CD8-positive, alpha-beta T cell (primary cell): ENCODE measurements at places on chromosomes 1 and 21.

DNA sequence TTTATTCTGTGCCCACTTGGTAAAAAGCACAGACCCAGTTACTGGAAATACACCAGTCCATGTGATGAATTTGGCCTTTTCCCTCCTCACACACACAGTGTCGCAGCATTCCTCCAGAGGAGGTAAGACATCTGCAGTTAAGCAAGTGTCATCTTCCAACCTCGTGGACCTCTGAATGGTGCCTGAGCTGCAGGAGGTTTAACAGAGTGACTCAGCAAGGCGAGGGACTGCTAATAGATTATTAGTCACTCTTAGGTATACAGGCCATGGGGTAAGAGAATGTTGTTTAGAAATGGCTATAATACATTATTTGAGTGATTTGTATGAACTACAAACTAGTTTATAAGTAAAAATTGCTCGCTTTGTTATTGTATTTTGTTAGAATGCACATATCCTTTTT is 8.6 kb upstream of the LRRC8B start:
- DNase-seq: no peak

DNA sequence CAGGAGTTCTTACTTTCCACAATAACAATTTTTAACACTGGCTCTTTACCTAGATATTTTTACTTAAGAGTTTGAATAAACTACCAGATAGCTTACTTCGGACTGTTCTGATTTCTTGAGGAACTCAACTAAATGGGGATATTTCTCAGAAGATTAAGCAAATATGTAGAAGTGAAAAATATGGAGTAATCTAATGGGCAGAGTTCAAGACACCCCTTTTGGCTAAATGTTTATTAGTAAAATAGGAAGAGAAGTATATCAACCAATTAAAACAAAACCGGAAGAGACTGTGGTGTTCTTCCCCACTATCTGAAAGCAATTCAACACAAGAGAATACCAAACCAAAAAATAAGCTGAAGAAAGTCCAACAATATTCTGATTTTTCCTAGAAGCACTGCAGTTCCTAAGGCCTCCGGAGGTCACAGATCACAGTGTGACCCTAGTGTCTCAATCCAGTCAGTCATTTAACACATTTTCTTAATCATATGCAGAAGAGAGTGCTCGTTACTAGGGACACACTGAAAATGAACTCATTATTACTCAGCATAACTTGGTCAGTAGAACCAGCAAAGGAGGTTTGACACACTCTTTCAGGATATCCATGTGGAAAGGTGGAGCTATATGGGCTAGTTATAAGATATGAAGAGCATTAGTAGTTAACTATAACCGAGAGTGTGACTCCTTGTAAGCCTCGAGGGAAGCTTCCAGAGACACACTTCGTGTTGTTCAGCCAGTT is 5.2 kb downstream of the SIPA1L2 start:
- no peak for DNase-seq

- DNase-seq: no peak
Observed at GRCh38 chr1:234665975-234666605, 56.1 kb upstream of the IRF2BP2 start.

DNA sequence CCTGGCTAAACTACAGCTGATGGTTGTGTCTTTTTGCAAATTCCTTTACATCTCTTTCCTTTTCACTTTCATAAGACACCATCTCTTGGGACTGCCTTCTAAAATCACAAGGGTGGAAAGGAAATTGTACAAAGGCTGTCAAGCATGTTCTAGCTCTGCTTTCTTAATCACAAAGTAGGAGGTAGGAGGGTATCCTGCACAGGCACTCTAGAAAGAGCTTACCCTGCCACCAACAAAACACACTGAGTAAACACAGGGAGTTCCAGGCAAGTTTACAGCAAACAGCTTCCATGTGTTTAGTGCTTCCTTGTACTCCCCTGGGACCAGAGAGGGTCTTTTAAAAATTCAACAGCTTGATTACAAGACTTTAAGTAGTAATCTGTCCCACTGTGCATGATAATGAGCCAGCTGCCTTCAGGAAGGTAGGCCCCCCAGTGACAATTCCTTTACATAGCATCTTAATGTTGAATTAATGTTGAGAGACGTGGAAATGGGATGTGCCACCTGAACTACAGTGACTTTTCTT is 2.4 kb downstream of the PLPP3 start:
- DNase-seq: no peak

DNA sequence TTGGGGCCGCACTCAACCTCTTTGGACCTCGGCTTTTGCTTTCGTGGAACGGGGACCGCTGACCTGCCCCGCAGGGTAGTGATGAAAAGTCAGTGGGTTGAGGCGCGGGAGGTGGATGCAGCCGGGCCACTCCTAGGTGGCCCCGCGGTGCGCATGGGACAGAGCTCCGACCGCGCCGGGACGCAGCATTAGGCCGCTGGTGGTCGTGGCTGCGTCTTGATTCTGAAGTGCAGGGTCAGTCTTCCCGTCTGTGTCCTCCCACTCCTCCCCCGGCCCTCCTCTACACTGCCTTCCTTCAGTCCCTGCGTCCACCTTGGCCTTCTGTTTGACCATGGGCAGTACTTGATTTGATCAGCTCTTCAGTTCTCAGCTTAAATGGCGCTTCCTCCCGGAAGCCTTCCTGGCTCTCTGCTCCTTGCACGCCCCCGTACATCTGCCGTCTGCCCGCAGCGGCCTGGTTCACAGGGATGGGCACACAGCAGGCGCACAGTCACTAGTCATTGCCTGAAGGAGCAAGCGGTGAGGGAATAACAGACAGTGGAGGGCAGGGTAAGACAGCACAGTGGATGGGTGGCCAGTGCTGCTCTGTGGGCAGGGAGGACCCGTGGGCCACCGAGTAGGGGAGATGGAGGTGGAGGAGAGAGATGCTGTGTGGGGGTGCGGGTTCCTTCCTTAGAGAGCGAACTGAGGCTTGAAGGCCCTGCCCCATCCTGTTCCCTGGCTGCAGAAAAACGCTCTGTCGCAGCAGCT is 633 bp downstream of the THEMIS2 start:
- DNase-seq: no peak

DNA sequence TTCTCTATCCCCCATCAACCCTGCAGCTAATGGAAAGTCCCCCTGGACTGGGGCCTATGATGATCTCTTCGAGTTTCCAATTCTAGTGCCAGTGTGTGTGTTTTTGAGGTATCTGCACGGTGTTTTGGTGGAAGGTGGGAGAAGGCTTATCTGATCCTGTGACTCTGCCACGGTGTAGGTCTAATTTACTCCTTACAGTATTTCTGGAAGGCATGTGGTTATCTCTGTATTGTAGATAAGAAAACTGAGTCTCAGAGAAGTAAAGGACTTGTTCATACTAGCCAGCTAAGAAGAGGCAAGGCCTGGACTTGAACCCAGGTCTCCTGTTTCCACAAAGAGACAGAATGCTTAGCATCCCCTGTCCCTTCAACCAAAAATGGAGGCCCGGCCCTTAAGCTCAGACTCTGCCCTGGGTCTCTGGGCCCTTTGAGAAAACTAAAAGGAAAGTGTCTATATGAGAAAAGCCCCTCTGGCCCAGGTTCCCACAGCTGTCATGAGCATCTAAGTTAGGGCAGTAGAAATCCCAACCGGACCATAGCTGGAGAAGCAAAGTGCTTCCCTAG is 20.3 kb downstream of the RIMS3 start:
- DNase-seq: no peak

GRCh38 chr1:31734582-31735107 is 29.5 kb downstream of the ADGRB2 start:
- no peak for DNase-seq

DNA sequence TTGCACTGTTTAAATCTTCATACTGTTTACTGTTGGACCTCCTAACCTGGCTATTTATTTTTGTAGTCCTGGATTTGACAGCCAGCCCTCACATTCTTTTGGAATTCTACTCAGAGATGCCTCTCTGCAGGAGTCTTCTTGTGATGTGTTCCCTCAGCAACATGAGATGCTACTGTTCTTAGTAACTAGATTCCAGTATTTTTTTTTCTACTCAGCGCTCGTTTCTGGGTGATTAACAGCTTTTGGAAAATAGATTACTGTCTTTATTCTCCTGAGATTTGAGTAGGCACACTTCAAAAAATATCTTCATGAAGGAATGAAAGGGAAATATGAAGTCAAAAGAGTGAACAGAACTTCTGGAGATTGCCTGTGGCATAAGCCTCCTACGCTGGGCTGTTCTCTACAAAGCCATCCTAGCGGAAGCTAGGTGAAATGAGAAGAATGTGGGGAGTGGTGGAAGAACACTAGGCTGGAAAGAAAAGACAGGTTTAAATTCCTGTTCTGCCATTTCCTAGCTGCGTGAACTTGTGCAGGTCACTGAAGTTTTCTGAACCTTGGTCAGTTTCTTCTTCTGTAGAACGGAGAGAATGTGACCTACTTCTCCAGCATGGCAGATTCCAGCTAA is 75.9 kb downstream of the LRRC8C start:
- DNase-seq: no peak

- DNase-seq: no peak
Observed at GRCh38 chr21:41497008-41497407, 10.9 kb downstream of the TMPRSS2 start.

DNA sequence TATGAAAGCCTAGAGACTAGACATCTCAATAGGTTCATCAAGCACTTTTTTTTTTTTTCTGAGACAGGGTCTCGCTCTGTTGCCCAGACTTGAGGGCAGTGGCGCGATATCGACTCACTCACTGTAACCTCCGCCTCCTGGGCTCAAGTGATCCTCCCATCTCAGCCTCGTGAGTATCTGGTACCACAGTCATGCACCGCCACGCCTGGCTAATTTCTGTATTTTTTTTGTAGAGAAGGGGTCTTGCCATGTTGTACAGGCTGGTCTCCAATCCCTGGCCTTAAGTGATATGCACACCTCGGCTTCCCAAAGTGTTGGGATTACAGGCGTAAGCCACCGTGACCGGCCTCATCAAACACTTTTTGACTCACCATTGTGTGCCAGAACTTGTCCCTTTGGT is 613 bp upstream of the GPATCH4 start:
- DNase-seq: no peak

DNA sequence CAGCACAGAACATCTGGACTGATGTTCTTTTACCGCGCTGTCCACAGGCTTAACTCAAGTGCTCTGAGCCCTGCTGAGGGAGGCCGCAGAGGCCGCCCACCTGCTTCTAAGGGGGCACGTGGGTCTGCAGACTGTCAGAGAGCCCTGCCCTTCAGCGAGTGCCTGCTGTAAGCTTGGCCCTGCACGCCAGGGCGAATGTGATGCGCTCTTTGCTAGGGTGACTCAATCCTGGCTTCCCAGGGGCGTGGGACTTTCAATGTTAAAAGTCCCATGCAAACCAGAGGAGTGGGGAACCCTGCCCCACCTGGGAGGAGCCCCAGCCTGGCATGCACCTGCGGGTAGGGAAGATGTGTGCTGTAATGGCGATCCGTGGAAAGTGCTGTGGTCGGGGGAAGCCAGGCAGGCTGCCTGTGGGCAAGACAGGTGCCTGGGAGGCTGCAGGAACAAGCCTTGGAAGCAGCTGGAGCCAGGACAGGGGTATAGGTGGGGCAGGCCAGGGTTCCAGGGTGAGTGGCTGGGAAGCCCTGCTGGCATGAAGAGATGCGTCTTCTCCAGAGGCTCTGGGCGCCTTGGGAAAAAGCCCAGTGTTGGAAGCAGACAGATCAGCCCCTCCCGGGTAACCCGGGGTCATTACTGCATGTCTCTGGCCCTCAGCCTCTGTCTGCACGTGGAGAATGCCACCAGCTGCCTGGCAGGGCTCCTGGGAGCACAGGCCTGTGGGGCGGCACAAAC is 594 bp upstream of the PANK4 start:
- DNase-seq: no peak

- DNase-seq: peak; percentile 48
Observed at GRCh38 chr21:28745131-28746016, 247.3 kb downstream of the LTN1 start.

GRCh38 chr1:156498432-156499193 is 2.0 kb downstream of the MEF2D start:
- DNase-seq: no peak

DNA sequence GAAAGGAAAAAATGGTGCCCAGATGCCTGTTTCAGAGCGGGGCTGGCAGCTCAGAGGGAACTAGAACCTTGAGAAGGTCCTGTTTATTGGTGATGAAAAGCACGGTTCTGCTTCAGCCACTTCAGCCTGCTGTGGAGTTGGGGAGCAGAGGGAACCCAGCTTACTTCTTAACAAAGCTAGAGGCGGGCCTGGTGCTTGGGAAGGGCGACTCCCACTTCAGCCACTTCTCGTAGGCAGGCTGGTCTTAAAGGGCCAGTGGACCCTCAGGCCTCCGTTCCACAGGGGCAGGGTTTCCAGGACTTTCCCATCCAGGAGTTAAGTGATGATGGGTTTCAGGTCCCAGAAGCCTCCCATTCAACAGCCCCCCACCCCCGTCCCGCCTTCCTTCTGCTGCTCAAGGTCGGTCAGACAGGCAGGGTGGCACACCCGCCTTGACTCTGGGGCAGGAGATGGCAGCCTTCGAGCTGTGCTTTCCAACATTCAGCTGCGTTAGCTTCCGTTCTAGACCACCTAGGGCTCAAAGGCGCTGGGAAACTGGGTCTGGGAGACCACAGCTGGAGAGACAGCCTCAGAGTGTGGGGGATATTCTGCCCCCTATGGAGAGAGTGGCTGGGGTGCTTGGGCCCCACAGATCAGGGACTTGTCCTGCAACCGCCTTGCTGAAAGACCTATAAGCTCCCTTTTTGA is 3.4 kb downstream of the RUNX3 start:
- no peak for DNase-seq

DNA sequence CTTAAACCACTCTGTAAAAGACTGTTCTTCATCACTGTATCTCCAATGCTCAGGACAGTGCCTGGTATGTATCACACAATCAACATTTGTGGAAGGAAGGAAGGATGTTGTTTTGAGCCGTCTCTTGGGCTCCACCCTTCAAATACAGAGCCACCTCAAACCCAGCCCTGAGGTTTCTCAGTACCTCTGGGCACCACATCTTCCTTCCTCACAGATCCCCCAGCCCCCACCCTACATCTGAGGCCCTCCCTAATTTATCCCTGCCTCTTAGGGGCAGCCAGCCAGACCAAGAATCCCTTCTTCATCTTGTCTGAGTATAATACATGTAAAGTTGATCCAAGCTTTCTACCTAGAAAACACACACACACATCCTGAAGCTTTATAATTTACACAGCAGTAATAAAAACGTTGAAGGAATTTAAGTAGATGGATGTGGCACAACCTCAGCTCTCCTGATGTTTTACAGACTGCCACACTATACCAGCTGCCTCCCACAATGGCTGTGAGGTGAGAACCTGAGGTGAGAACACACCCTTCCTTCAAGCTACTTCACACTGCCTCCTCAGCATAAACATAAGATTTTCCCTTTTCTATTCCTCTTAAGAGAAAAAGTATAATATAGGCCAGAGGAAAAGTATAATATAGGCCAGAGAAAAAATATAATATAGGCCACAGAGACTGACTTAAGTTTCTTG is 48.5 kb downstream of the CDC7 start:
- DNase-seq: peak; percentile 72

DNA sequence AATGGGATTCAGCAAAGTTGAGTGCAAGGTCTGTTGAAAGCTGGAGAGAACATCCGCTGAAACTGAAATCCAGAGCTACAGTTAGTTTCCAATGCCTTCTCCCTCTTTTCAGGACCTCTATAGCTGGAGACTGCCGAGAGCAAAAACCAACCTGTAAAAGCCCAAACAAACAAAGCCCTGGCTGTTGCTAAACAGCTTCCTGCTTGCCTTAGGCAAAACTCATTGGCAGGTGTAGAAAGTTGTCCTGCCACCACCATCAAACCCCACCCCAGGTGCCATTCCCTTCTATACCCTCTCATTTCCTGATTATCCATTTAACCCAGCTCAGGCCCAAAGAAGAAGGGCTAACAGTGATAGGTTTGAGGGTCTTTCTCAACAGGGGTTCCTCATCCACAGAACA is 24.7 kb downstream of the SCYL3 start:
- DNase-seq: no peak

- no peak for DNase-seq
Observed at GRCh38 chr1:96962216-96962615, 240.6 kb downstream of the PTBP2 start.
